Stromal cell of bone marrow (primary cell): ENCODE measurements at places on chromosomes 6 and 20.

GRCh38 chr20:48630342-48631075 lies 197.3 kb downstream of the PREX1 start:
- no peak for DNase-seq

- DNase-seq = no peak
Observed at GRCh38 chr6:88734544-88734943, 228.9 kb downstream of the RNGTT start.

- DNase-seq = no peak
Observed at GRCh38 chr6:36224918-36225461, 28.4 kb downstream of the BRPF3 start.

DNA sequence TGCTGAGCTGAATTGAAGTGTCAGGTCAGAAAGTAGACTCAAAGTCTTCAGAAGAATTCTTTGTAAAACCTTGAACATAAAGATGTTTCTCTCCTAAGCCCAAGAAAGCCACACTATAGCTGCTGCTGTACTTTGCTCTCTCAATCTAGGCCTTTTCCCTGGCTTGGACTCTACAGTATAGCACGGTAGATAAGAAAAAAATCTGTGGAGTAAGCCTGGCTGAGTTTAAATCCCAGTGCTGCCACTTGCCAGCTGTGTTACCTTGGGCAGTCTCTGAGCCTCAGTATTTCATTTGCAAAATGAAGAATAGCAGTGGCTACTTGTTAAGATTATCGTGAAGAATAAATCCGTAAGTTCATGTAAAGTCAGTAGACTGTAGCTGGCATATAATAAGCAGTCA lies 53.3 kb upstream of the UFL1 start:
- DNase-seq = no peak

DNA sequence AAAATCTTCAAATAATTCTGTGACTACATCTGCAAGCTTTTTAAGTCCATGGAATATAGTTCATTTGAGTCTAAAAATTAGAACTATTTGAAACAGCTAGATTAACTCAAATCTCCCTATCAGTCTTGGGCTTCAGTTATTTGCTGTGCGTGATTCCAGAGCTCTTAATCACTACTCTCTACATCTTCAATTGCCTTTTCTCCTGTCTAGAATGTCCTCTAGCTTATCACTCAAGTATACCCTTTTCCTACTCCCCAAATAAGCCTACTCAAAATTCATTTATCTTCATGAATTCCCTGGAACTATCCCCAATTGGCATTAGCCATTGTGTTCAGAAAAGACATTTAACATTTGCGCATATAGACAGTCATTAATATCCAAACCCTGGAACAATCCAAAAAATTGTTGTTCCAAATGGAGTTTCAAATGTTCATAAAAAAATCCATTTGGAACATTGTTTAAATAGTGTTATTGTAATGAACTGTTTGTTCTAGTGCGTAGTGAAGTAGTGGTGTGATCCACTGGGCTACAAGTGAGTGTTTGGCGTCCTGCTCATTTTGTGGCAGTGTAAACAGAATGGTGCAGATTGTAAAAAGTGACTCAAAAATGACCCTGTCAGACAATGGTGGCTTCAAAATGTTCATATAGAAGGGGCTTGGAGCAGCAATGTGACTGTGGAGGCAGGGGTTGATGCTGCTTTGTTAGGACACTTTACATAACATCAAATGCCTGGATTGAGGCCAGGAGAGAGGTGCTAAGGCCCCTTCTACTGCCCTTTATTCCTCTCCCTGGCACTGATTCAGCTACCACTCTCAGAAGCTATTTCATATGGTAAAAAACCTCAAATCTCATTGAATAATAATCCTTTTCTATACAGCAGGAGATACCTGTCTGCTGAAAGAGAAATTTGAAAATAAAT lies 122.3 kb downstream of the KIF6 start:
- DNase-seq = no peak

GRCh38 chr6:24882295-24882694 lies 53.5 kb downstream of the RIPOR2 start:
- no peak for DNase-seq

- no peak for DNase-seq
Observed at GRCh38 chr20:50387218-50387995, 122.8 kb upstream of the PTPN1 start.
